ENCODE measurements at places on chromosomes 11 and 22.

DNA sequence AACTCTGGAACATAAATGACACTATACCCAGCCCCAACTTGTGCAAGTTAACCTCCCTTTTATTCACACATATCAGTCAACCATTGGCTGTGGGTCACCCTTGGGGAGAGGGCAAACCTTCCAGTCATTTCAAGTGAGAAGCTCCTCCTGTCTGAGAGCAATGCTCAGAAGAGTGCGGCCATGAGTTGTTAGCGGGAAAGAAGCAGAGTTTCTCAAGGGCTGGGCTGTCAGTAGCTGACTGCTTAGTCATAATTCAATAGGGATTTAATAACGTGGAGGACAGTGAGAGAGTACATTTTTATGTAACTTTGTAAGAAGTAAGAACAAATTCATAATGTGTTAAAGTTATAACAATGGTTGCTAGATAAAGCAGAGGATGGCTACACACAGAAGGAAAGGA is 5.1 kb downstream of the PATE2 start:
- no peaks in the 10 kb centered on the region for H3K4me1 ChIP-seq
- no peak for DNase-seq
- H3K4me3 ChIP-seq: no peak overlapping the region
- H3K27me3 ChIP-seq: no peaks in the 10 kb centered on the region
- H3K36me3 ChIP-seq: no peaks in the 10 kb centered on the region
- H3K27ac ChIP-seq: no peak overlapping the region

DNA sequence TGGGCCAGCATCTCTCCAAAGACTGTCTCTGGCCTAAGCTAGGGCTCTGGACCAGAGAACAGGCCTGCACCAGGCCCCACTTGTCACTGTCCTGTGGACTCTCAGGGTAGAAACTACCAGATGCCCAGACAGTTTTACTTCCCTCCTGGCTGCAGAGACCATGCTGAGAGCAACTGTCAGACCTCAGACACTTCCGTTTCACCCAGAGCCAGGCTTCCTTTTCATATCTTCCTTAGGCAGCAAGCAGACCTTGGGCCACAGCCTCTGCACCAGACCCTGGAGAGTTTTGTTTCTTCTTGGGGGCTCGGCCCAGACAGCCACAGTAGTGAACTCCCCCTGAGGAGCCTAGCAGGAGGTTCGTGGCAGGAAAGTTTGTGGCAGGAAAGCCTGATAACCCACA is 12.1 kb upstream of the FCHSD2 start:
- H3K27ac ChIP-seq: no peak overlapping the region
- H3K36me3 ChIP-seq: no peaks in the 10 kb centered on the region
- H3K27me3 ChIP-seq: no peaks in the 10 kb centered on the region
- H3K4me1 ChIP-seq: peaks cover 22% of the 10 kb centered on the region
- no peak for DNase-seq
- H3K4me3 ChIP-seq: no peak overlapping the region

GRCh38 chr11:33324302-33324985 is 67.3 kb downstream of the HIPK3 start:
- no peak overlapping the region for H3K4me3 ChIP-seq
- H3K36me3 ChIP-seq: no peaks in the 10 kb centered on the region
- H3K27ac ChIP-seq: no peak overlapping the region
- no peaks in the 10 kb centered on the region for H3K4me1 ChIP-seq

GRCh38 chr22:41596776-41597634 is 7.4 kb upstream of the PMM1 start:
- no peaks in the 10 kb centered on the region for H3K27me3 ChIP-seq
- H3K4me1 ChIP-seq: no peaks in the 10 kb centered on the region
- H3K4me3 ChIP-seq: no peak overlapping the region
- DNase-seq: peak; percentile 47
- no peak overlapping the region for H3K27ac ChIP-seq
- peaks cover 12% of the 10 kb centered on the region for H3K36me3 ChIP-seq

GRCh38 chr22:29831186-29831921 is 6.7 kb downstream of the ASCC2 start:
- DNase-seq: no peak
- H3K4me1 ChIP-seq: no peaks in the 10 kb centered on the region
- H3K27ac ChIP-seq: no peak overlapping the region
- no peak overlapping the region for H3K4me3 ChIP-seq
- H3K36me3 ChIP-seq: peaks cover 26% of the 10 kb centered on the region

GRCh38 chr22:27627444-27627833 is 174.1 kb downstream of the MN1 start:
- no peak for DNase-seq
- H3K4me3 ChIP-seq: no peak overlapping the region
- H3K27me3 ChIP-seq: no peaks in the 10 kb centered on the region
- H3K36me3 ChIP-seq: no peaks in the 10 kb centered on the region

DNA sequence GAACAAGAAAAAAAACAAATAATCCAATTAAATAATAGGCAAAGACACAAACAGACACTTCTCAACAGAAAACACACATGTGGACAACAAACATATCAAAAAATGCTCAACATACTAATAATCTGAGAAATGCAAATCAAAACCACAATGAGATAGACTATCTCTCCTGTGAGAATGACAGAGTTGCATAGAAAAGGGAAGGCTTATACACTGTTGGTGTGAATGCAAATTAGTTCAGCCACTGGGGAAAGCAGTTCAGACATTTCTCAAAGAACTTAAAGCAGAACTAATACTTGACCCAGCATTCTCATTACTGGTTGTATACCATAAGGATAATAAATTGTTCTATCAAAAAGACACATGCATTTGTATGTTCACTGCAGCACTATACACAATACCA is 637.8 kb upstream of the LUZP2 start:
- DNase-seq: no peak
- H3K27ac ChIP-seq: no peak overlapping the region
- H3K36me3 ChIP-seq: no peaks in the 10 kb centered on the region
- no peaks in the 10 kb centered on the region for H3K4me1 ChIP-seq

- DNase-seq: no peak
- H3K36me3 ChIP-seq: no peaks in the 10 kb centered on the region
- H3K4me1 ChIP-seq: no peaks in the 10 kb centered on the region
- no peak overlapping the region for H3K27ac ChIP-seq
- H3K4me3 ChIP-seq: no peak overlapping the region
- H3K27me3 ChIP-seq: no peaks in the 10 kb centered on the region
Observed at GRCh38 chr11:4699697-4700435, 2.2 kb upstream of the OR51E2 start.

- no peaks in the 10 kb centered on the region for H3K27me3 ChIP-seq
- peak; percentile 87 for DNase-seq
- no peaks in the 10 kb centered on the region for H3K36me3 ChIP-seq
- no peak overlapping the region for H3K27ac ChIP-seq
- H3K4me3 ChIP-seq: no peak overlapping the region
- peaks cover 3% of the 10 kb centered on the region for H3K4me1 ChIP-seq
Observed at GRCh38 chr22:29621761-29622526, 18.5 kb downstream of the NF2 start.

- no peaks in the 10 kb centered on the region for H3K27me3 ChIP-seq
- H3K4me1 ChIP-seq: no peaks in the 10 kb centered on the region
- H3K4me3 ChIP-seq: no peak overlapping the region
- H3K36me3 ChIP-seq: no peaks in the 10 kb centered on the region
- no peak for DNase-seq
Observed at GRCh38 chr11:107953446-107953845, 25.2 kb downstream of the RAB39A start.

DNA sequence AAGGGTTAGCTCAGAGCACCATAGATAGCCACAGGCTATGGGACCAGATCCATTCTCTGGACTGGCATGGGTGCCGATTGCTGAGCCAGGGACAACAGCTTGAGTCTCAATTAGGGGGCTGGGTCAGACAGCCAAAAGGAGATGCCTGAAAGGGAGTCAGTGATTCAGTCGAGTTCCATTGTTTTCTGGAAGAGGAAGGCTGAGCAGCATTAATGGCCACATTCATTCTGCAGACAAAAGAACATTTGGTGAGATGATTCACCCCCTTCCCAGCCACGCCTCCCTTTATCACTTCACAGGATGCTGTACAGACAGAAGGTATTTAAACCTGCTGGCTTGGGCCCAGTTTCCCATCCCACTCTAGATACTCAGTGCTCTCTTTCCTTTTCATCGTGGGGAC is 131.9 kb downstream of the ADAMTS15 start:
- H3K4me3 ChIP-seq: no peak overlapping the region
- H3K36me3 ChIP-seq: no peaks in the 10 kb centered on the region
- peaks cover 14% of the 10 kb centered on the region for H3K4me1 ChIP-seq
- peak; percentile 77 for DNase-seq
- no peaks in the 10 kb centered on the region for H3K27me3 ChIP-seq

GRCh38 chr11:29183301-29183700 is 833.5 kb downstream of the KCNA4 start:
- H3K27ac ChIP-seq: no peak overlapping the region
- no peaks in the 10 kb centered on the region for H3K36me3 ChIP-seq
- no peaks in the 10 kb centered on the region for H3K27me3 ChIP-seq
- H3K4me1 ChIP-seq: no peaks in the 10 kb centered on the region
- no peak overlapping the region for H3K4me3 ChIP-seq

- no peak overlapping the region for H3K4me3 ChIP-seq
- no peak overlapping the region for H3K27ac ChIP-seq
- no peak for DNase-seq
- H3K36me3 ChIP-seq: peaks cover 8% of the 10 kb centered on the region
- peaks cover 3% of the 10 kb centered on the region for H3K4me1 ChIP-seq
Observed at GRCh38 chr11:134235399-134235798, 10.9 kb downstream of the VPS26B start.

DNA sequence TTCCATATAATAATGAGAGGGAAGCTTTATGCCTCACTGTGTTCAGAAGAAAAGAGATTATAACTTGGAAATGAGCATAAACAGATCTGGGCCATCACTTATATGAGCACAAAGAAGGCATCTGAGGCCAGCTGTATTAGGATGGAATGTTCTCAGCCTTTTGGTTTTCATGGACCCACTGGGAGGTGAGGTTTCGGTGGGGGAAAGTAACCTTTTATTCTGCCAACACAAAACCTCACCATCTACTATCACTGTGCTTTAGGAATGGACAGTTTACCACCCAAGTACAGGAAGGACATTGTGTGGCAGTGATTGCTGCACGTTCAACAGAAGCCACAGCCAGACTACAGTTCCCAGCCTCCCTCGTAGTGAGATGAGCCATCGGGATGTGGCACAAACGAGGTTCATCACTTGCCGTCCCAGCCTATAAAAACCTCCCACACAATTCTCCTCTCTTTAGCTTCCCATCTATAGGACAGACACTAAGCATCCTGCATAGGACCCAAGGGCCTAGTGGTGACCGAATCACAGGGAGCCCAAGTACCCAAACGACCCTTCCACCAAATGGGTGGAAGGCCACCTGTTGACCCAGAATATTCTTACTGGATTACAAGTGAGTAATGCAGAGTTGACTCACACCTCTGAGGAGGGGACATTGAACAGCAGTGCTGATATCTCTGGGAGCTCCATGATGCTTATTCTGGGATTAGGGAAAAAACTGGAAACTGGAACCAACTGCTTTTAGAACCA is 121.5 kb upstream of the RAG2 start:
- DNase-seq: no peak
- no peaks in the 10 kb centered on the region for H3K36me3 ChIP-seq
- no peaks in the 10 kb centered on the region for H3K4me1 ChIP-seq

All from trophoblast cell (in vitro differentiated cells and primary cell).